Smooth muscle cell of the pulmonary artery (primary cell): ENCODE measurements at places on chromosomes 1 and 21. TPM values are rescaled to one million over a fixed set of nuclear protein-coding genes. Genes with fewer than 3 reads are reported as not detected.

The CDK18 gene
- total RNA-seq: 6.4 and 11.1 TPM in 2 replicates

The PAPPA2 gene
- total RNA-seq: 16.5 and 18.9 TPM in 2 replicates

The SPRR2G gene
- not detected in 2 replicates for total RNA-seq

The FAM167B gene
- 0.98 and 2.3 TPM in 2 replicates for total RNA-seq

The LYPD8 gene
- total RNA-seq: 0.10 TPM in 1 of 2 replicates, not detected in the other
